Activated effector memory CD4-positive, alpha-beta T cell treated with Interleukin-2 at 50 U/mL for 16 hours (primary cell): ENCODE measurements at places on chromosomes 2 and 18.

DNA sequence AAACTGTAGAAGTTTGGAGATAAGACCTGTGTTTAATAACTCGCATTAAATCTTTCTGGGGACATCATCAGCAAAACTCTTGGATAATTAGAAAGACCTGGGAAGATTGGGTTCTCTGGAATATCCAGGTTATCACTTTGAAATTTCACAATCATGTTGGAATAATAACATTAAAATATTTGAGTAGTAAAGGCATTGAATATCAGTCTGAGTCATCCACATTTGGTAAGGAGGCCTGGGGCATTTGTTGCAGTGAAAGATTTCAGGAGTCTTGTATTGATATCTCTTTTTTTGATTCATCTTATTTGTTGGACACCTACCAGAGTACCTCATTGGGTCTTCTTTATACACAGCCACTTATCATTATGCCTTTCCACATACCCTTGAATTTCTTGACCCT is 95.9 kb downstream of the EPB41L5 start:
- DNase-seq = no peak

GRCh38 chr2:144475044-144475443 is 44.9 kb downstream of the ZEB2 start:
- no peak for DNase-seq

DNA sequence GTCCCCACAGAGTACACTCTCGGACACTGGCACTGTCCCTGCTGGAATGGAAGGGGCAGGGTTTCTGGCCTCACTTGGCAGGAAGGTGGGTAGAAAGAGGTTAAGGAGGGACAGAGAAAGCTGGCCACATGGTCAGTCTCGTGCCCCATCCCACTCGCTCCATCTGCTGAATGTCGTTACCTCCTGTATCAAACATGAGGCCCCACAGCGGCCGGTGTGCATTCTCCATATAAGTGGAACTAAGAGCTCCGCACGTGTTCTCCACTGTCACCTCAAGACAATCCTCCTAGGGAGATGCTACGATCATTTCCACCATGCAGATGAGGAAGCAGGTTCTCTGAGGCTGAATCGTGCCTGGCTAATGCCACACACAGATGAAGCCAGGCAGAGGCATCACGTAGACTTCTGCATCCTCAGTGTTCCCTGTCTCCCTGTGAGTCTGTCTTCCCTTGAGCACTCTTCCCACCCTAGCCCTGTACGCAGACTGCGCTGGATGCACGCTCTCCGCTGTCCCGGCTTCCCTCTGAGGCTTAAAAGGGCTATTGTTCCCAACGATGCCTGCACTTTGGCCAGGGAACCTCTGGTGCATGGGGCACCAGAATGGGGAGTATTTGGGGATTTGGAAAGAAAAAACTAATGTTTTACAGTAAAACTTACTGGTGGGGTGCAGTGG is 35.1 kb downstream of the MAL start:
- DNase-seq = no peak

GRCh38 chr2:130357864-130358263 is 2.0 kb downstream of the PTPN18 start:
- DNase-seq = no peak

- no peak for DNase-seq
These were observed 103.8 kb downstream of the GAREM1 start for GRCh38 chr18:32366586-32367538.

DNA sequence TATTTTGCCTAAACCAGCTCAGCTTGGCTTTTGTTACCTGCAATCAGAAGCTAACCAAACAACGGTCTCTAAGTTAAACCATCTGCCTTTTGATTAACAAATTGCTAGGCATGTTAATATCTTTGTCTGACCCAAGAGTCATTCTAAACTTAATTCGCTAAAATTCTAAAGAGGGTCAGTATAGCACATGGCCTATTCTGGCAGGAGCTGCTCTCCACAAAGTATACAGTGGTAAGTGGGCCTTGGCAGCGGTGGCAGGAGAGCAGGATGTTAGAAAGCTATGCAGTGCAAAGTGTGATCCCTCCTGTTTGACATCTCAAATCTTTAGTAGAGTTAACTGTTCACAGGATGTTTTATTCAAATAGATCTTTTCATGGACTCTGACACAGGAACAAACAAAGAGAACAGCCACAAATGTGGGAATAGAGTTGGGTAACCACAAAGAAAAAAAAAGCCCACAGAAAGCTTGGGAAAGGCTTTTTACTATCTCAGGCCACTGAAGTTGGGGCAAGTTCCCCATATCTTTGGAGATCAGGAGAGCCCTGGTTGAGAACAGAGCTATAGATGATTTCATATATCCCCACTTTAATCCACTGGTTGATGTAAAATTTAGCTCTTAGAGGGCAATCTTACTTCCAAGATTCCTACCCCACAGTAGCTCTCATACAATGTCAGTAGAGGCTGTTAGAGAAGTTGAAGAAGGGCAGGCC is 10.6 kb downstream of the CFAP210 start:
- no peak for DNase-seq

DNA sequence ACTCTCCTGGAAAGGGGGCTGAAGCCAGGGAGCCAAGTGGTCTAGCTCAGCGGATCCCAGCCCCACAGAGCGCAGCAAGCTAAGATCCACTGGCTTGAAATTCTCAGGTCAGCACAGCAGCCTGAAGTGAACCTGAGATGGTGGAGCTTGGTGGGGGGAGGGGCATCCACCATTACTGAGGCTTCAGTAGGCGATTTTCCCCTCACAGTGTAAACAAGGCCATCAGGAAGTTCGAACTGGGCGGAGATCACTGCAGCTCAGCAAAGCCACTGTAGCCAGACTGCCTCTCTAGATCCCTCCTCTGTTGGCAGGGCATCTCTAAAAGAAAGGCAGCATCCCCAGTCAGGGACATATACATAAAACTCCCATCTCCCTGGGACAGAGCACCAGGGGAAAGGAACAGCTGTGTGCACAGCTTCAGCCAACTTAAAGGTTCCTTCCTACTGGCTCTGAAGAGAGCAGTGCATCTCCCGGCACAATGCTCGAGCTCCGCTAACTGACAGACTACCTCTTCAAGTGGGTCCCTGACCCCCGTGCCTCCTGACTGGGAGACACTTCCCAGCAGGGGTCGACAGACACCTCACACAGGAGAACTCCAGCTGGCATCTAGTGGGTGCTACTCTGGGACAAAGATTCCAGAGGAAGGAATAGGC is 282.3 kb upstream of the EPC2 start:
- no peak for DNase-seq

DNA sequence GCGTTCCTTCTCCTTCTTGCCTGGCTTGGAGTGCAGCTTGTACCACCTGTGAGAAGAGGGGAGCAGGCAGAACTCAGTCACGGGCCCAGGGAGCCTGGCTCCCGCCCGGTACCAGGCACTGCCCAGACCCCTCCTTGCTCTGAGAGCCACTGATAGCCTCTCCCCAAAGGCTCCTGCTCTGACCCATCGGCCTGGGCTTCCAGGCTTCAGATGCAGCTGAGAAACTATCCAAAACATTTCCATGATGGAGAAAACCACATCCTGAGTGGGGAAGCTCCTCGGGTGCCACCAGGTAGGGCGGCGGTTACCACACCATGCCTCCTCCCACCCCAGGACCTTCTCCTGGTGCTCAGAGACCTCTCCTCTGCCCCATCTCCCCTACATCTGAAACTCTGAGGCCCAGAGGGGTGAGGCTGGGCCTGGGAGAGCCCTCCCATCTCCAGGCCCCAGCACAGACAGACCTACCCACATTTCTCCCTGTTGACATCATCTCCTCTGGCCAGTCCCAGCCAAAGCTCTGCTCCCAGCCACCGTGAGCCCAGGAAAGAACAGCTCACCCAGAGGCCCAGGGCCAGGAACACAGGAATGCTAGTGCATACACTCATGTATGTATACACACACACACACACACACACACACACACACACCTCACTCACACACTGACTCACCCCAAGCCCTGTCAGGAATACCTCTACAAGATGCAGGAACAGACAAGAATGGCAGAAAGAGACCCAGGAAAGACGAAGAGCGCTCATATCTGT is 17.9 kb upstream of the SFXN5 start:
- no peak for DNase-seq

GRCh38 chr18:26356045-26356785 is 130.0 kb downstream of the TAF4B start:
- no peak for DNase-seq

GRCh38 chr2:172739661-172740266 is 4.1 kb downstream of the RAPGEF4 start:
- no peak for DNase-seq

DNA sequence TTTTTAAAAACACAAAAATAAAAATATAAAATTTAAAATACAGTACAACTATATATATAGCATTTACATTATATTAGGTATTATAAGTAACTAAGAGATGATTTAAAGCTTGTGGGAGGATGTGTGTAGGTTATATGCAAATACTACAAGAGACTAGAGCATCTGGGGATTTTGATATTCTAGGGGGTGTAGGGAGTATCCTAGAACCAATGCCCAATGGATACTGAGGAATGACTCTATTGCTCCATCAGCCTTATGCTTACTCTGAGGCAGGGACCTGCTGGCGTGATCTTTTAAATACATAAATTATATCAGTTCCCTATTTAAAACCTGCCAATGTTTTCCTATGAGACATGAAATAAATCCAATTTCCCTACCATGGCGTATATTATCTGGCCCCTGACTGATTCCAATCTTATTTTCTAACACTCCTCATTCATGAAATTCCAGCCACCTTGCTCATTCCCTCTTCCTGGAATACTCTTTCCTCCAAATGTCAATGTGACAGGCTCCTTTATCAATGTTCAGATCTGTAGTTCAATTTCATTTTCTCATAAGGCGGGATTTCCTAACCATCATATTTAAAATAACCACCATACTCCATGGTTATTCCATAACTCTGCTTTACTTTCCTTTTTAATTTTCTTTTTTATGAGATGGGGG is 22.2 kb downstream of the SP3 start:
- DNase-seq = no peak

DNA sequence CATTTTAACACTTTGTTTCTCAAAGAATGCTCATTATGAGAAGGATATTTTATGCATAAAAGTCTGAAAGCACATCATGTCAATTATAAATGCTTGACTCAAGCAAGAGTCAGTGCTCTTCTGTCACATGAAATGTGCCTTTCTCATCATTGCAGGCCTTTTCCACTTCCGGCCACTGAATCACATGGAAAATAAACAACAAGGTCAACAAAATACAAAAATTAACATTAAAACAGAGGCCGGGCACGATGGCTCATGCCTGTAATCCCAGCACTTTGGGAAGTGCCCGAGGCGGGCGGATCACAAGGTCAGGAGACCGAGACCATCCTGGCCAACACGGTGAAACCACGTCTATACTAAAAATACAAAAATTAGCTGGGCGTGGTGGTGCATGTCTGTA is 480.6 kb downstream of the SPAG16 start:
- no peak for DNase-seq

DNA sequence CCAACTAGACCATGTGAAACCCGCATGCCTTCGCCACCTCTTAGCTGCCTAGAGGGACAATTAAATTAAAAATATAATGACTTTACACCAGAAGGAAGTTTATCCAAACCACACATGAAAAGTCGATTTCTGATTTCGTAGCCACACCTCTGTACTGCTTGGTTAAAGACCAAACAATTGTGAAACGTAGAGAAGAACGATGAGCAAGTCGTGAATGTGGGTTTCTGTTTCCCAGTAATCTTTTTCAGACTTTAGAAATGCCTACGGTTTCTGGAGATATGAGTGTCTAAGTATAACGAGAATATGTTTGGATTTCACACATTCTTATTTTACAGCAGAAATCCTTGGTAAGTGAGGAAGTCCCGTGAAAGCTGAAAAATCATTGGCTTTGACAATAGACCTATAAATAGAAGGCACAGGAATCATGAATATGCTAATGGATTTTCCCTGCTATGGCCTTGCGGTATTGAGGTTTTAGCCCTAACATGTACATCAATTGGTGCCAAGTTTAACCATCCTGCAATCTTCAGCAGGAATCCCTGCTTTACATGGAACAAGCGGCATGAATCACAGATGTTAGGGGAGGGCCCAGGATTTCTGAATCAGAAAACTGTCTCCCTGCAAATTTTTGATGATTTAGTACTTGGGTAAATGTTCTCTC is 105.6 kb downstream of the TTC32 start:
- no peak for DNase-seq

DNA sequence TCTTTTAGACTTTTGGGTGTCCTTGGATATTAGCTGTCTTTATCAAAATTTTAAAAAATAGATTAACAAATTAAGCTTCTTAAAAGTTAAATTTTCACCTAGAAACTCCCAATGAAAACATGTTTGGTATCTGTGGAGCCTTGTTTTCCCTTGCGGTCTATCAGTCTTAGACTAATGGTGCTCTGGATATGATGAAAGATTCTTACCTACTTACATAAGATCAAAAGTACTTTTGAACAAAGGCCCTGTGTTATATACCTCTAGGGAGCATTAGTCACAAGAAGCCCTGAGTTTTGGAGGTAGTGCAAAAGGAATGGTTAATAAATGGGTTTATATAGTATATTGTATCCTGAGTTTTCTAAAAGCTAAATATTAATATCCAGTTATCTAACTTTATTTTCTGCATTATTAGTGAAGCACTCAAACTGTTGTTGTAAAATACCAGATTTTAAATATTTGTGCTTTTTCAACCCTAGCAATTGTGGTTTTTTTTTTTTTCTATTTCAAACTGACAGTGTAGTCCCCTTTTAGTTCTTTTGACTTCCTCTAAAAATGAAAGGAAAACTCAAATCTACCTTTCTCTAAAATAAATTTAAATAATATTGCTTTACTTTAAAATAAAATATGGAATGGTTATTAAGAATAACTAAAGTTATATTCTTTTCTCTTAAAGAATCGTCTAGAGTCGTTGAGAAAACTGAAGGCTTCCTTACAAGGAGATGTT is 18.1 kb downstream of the NDC80 start:
- DNase-seq = no peak

DNA sequence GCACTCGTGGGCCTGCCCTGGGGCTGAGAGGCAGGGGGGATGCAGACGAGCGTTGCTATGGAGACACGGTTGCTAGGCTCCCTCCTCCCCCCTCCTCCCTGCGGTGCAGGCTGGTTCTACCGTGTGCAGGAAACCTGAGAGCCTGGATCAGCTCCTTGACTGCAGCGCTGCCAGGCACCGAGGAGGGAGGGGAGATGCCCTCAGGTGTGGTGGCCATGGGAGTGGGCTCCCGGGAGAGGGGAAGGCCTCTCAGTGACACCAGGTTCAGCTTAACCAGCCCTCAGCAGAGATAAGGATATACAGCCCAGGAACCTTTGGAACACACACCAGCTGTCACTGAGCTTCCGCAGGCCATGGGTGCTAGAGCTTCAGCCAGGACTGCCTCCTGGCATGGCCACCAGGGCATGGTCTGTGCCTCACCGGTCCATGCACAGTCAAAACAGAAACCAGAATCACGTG is 124.4 kb upstream of the PXDN start:
- no peak for DNase-seq

DNA sequence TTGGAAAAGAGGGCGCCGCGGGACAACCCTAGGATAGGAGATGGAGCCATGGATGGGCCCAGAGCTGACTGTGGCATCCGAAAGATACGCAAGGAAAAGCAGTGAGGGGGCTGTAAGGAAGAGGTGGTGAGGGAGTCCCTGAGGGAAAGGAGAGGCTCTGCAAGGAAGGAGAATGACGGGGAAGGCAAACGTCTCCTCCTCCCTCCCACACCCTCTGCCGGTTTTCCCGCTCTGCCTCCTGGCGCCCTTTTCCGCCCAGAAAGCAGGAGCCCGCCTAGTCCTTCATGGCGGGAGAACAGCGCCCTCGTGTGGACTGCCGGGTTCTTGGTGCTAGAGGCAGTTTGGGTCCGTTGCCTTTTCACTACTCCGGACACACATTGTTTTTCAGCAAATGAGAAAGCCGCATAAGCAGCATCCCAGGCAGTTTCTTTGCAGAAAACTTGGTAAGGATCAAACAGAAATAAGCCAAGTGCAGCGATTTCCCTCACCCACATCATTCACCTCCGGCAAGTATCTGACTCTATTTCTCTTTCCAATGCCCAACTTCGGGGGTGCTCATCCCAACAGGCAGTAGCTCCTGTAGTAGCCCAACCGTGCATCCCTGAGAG is 200.4 kb downstream of the INO80D start:
- peak; percentile 24 for DNase-seq
